ENCODE measurements at places on chromosomes 6 and 20. TPM values are rescaled to one million over a fixed set of nuclear protein-coding genes. Genes with fewer than 3 reads are reported as not detected.

DNA sequence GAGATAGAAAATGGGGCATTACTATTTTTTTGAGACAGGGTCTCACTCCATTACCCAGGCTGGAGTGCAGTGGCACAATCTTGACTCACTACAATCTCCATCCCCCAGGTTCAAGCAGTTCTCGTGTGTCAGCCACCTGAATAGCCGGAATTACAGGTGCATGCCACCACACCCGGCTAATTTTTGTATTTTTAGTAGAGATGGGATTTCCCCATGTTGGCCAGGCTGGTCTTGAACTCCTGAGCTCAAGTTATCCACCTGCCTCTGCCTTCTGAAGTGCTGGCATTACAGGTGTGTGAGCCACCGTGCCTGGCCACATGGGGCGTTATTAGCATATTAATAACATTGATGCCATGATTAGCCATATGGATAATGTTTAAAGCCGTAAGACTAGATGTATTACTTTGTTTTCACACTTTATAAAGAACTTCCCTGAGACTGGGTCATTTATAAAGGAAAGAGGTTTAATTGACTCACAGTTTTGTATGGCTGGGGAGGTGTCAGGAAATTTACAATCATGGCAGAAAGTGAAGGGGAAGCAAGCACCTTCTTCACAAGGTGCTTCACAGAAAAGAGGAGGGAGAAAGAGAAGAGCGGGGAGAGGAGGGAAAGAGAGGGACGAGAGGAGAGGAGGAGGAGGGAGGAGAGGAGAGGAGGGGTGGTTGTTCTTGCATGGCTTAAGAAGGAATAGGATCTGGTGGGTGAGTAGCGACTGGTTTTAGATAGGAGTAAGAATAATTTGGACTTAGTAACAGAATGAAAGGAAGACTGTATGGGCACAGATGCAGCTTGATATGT is 51.9 kb downstream of the MYO6 start:
- DNase-seq = no peak

DNA sequence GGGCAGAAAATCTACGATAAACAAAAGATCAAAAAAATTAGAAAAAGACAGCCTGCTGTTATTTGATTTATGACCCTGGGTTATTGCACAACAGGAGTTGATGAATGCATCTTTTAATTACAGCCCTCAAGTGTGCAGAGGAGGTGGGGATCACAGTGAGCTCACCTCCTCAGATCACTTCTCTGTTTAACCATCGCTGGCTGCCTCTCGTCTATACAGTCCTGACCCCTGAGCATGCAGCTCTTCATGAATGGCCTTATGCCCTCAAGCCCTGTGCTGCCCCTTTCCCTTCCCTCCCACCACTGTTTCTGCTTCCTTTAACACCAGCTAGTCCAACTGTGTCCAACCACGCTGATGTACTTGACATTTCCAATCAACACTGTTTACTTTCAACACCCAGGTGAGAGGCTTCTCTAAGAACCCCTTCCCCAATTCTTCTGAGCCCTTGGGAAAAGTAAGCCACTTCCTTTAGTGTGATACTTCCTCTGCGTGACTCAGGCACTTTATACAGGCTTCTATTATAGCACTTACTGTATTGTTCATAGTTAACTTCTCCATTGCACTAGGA is 60.6 kb upstream of the RIPOR2 start:
- DNase-seq = no peak

HRH3 gene
- total RNA-seq = 0.10 TPM

DNA sequence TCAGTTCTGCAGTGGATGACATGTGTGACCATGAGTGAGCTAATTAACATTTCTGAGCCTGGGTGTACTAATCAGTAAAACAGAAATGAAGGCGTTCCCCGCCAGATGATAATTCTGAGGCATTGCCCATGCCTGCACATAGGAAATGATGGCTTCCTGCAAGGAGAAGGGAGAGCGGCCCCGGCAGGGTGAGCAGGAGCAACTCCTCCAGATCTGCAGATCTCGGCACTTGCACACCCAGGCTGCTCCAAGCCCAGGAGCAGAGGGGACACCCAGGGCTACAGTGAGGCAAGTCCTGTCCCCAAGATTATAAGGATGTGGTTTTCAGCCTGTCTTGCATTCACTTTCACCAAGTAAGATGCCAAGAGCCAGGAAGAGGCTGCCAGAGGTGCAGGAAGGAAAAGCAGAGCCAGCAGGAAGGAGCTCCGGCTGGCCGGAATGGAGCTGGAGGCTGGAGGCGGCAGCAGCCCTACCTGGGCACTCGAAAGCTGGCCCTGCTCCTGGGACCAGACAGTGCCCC is 177.5 kb upstream of the CST7 start:
- DNase-seq = no peak

GPX5 gene
- not detected for total RNA-seq

GRCh38 chr6:11235062-11235461 is 2.6 kb upstream of the NEDD9 start:
- DNase-seq = no peak

DNA sequence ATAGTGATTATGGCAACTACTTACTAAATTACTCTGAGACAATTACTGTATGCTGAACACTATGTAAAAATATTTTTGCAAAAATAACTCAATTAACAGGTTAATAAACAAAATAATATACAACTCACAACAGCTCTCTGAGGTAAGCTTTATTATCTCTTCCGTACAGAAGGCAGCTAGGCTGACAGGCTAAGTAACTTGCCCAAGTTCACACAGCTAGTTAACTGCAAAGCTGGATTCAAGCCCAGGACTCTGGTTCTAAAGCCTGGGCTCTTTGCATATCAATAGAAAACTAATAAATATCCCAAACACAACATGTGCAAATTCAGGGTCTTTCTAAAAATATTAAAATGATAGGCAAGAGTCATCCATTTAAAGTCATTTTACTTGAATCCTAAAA is 169.5 kb upstream of the BEND3 start:
- DNase-seq = no peak

DNA sequence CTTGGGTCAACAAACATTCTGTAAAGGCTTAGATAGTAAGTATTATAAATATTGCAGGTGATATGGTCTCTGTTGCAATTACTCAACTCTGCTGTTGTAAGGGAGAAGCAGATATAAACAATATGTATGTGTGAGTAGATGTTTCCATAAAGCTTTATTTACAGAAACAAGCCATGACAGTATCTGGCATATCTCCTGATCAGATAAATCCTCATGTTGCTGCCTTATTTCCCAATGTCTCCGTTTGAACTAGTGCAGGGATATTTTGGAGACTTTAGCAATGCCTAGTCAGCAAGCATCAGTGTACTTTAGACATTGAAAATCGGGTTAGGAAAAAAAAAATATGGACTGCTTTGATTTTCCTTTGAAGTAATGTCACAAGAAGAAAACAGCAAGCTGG is 96.1 kb downstream of the LAMA2 start:
- no peak for DNase-seq

- no peak for DNase-seq
Observed at GRCh38 chr6:158029668-158030230, 48.1 kb downstream of the SYNJ2 start.

DNA sequence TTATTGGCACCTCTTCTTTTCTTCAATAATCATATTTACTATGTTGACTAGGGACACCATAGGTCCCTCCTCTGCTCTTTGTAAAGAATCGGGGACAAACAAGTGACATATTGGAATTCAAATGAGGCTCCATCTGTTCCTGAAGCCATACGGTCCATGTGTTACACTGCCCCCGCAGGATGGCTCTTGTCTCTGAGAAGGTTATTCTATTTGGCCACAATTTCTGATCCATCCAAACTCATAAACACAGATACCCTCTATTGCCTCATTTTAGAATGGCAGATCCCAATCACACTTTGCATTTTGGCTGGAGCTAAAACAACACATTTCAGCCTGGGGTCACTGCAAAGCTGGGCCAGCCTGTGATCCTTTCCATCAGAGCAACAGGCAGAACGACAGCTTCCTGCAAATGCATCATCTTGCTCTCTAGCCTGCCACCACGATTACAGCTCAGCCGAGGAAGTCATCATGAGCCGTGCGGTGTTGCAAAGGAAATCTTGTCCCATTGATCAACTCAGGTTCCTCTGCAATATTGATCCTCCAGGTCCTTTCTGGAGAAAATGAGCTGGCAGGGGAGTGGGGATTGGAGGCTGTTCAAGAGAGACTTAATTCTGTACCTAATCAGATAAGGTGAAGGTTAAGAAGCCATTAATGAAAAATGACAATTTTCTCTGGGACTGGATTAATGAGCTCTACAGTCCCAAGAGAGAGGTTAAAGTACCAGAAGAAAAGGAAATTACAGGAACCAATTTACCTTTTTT is 73.1 kb downstream of the AGPAT4 start:
- DNase-seq = no peak

GRCh38 chr6:169854083-169854725 is 102.8 kb downstream of the ERMARD start:
- DNase-seq = no peak

SPEF1 gene
- not detected for total RNA-seq

MYO6 gene
- 20.2 TPM for total RNA-seq

- DNase-seq = peak; percentile 65
Observed at GRCh38 chr6:127173156-127173940, 54.9 kb downstream of the RSPO3 start.

GRCh38 chr6:20755631-20756030 is 221.4 kb downstream of the CDKAL1 start:
- DNase-seq = no peak

GSTA2 gene
- not detected for total RNA-seq

GRCh38 chr6:167708501-167709094 is 118.1 kb upstream of the AFDN start:
- no peak for DNase-seq

- no peak for DNase-seq
Observed at GRCh38 chr20:18901980-18902737, 88.6 kb downstream of the SCP2D1 start.

GRCh38 chr6:73579389-73579788 is 58.6 kb upstream of the EEF1A1 start:
- DNase-seq = no peak

DNA sequence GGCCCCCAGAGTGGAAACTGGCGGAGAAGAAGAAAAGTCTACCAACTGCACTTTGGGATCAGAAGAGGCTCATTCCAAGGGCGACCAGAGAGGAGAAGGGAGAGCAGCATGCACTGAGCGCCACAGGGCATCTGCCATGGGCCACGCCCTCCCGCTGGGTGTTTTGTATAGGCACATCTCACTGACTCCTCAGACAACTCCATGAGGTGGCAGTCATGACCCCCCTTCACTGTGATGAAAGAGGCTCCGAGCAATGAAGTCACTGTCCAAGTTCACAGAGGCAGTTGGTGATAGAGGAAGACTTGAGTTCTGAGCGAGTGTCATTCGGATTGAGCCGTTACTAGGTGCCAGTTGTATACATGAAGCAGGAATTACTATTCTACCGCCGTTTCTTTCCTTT is 15.4 kb downstream of the BPIFB1 start:
- no peak for DNase-seq

HM13 gene
- 41.1 TPM for total RNA-seq

CENPW gene
- 5.0 TPM for total RNA-seq

BMP7 gene
- total RNA-seq = 15.0 TPM

DNA sequence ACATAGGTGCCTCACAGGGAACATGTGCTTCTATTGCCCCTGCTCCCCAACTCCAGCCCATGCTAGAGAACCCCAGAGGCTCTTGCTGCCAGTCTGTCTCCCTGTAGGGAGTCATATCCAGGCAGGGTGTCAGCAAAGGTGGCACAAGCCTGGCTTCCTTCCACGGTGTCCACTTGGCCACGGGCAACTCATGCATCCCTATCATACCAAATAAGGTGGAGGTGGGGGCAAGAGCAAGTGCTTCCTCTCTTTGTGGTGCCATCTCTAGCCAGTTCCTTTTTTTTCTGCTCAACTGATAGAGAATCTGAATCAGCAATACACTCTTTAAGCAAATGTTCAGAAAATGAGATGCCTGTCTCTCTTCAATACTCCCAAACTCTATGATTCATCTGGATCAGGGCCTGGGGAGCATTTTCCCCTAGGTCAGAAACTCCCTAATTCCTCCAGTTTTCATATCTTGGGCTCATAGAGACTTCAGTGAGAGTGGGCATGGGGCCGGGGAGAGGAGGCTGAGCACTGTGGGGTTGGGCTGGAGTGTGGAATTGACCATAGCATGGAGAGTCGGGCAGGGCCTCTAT is 105.1 kb upstream of the GPR6 start:
- DNase-seq = no peak

DNA sequence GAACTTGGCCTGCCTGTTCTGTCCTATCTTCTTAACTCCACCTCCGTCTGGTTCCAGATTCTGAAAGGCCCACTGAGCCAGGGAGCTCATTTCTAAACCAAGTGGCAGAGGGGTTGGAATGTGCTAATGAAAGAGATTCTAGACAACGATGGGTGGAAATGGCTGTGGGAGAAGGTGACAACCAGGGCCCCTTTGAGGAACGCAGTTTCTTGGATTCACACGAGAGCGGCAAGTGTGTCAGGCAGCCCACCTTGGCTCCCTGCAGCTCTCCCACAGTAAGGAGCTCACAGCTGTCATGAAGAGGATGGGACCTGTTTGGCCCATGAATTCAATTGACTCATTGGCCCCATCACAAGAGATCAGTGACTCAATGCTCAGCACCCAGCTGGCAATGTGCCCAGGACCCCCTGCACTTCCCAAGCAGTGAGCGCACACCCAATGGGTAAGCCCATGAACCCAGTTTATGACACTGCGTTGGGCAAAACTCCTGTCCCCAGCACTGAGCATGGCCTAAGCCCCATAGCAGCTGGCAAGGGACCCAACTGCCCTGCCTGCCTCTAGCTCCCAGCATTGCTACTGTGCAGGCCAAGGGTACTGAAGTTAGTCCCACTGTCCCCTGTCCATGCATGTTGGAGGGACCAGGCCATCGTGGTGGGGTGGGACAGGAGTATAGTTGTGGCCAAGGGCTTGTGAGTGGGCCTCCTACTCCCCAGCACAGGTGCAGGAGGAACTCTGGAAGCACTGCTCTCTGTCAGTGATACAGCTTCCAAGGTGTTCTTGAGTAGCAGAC is 16.4 kb downstream of the MRPS18A start:
- DNase-seq = no peak

- DNase-seq = peak; percentile 67
Observed at GRCh38 chr6:45377043-45377553, 636 bp downstream of the SUPT3H start.

DNA sequence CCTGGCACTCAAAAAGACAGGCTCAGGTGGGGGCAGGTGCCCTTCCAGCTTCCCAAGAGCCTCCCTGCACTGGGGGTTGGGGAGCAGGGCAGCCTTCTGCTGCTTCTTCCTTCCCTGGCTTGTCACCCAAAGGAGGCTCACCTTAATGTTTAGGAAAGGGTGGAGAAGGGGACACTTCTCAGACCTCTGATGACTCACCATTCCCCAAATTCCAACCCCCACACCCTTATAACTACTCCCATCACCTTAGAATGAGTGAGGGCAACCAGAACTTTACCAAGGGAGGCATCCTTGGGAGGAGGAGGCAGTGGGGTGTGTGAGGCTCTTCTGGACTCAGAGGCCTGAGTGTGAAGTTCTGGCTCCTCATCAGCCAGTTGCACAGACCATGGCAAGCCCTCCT is 15.2 kb upstream of the FOXP4 start:
- DNase-seq = no peak

Measured in skin of body (tissue), 3 donors.